Inflammatory macrophage (primary cell): ENCODE measurements at places on chromosomes 2 and 18.

- DNase-seq = no peak
Measured at GRCh38 chr2:67561457-67561965, 164.4 kb downstream of the ETAA1 start.

GRCh38 chr2:46925474-46926351 is 10.1 kb upstream of the MCFD2 start:
- DNase-seq = no peak

GRCh38 chr2:160264308-160264707 is 64.2 kb upstream of the ITGB6 start:
- DNase-seq = peak; percentile 53

DNA sequence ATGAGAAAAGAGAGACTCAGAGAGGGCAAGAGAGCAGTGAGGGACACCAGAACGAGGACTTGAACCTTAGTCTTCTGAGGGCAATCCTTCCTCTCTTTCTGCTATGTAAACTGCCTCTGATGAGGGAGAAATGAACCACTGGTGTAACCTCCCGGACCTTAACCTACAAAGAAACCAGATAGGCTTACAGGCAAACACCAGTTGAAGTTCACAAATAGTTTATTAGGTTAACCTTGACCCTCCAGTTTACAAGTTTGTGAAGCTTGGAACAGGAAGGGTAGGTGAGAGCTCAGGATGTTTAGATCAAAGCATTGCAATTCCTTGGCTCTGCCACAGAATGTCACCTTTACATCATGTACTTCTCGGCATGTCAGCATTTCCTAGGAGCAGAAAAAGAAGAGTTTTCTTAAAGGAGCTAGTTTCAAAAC is 486.4 kb upstream of the SPRED2 start:
- no peak for DNase-seq

DNA sequence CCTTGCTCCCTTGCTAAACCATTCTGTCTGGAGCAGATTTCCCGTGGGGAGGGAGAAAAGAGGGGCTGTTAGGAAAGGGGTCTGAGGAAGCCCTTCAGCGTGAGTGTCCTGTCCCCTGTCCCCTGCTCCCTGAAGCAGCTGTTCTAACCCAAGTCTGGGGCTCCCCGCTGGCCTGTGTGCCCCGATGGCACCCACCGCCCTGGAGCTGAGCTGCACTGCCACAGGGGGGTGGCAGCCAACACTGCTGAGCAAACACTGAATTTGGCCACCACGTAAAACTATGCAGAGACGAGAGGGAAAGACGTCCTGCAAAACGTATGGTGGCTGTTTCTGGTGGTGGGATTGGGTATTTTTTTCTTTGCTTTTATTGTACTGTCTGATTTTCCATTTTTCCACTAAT is 17.9 kb downstream of the KCNG2 start:
- DNase-seq = no peak

DNA sequence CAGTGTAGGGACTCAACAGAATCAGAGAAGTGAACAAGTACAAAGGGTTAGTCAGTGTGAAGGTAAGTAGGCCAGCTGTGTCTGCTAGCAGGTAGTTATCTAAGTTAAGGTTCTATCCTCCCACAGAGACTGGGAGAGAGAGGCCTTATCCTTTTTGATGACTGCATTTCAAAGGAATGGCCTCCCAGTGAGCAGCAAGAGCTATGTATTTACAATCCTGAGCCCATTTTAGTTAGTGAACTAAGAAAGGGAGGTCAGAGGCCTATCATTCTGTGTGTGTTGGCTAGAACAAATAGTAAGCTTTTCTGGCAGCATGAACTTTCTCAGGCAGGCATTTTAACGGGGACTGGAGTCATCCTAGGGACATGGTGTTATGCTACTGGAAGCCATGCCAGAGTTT is 182.9 kb downstream of the VWC2L start:
- no peak for DNase-seq

DNA sequence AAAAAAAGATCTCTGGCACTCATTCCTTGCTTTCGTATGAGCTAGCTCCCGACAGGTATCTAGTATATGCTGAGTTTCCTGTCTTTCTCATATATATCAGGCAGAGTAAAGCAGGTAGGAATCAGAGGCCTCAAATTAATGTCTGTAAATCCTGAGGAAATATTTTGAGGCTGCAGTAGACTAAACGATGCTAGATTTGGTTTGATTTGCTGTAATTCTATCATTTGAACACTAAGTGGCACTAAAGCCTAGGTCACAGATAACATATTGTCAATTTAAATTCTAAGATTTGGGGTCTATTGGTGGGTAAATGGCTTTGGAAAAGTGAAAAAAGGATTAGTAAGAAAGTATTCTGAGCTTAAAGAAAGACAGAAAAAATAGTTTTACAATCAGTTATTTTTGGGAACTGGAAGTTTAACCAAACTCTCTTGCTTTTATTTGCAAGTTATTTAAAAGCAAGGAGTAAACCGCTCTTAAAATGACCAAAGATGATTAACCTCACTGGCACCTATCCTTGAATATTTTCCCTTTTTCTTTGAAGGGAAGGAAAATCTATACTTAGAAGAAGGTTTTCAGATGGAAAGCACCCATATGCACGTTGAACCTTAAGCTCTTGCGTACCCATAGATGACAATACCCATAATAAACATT is 37.6 kb upstream of the SLC4A10 start:
- DNase-seq = no peak

- DNase-seq = no peak
Measured at GRCh38 chr2:240160291-240161086, 20.0 kb upstream of the OTOS start.

- DNase-seq = no peak
Measured at GRCh38 chr2:51723691-51724090, 691.8 kb upstream of the NRXN1 start.

GRCh38 chr2:7338961-7339360 is 421.7 kb downstream of the RNF144A start:
- no peak for DNase-seq

- DNase-seq = no peak
Measured at GRCh38 chr2:46012618-46013240, 284.5 kb upstream of the EPAS1 start.

- no peak for DNase-seq
Measured at GRCh38 chr2:164824872-164825271, 16.8 kb downstream of the COBLL1 start.

- DNase-seq = no peak
Measured at GRCh38 chr2:218645126-218645525, 14.3 kb downstream of the ZNF142 start.

DNA sequence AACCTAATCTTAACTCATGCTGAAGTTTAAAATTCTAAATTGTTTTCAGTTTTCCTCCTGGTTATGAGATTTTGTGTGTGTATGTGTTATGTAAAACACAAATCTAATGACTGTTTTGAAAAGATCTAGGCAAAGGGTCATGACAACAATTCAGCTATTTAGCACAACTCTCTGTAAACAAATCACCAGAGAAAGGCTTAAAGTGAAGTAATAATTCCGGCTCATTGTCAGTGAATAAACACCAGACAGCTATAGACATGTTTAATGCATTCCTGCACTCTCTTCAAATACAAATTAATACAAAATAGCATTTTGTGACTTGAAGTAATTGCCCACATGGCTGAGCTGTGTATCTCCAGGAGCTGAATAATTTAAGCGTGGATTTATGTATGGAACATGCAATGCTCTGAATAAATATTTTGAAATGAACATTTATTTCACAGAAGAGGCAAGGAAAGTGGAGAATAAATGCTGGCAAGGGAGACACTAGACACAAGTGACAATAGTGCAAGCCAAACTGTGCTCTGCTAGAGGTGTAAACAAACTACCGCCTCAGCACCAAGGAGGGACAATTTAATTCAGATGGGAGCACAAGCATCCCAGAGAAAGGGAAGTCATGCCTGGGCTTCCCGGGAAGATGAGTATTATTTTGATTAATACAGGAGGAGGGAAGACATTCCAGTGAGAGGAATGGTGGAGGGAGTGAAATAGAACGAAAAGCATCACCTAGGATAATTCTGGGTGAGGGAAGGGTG is 133.6 kb upstream of the XPO1 start:
- no peak for DNase-seq

DNA sequence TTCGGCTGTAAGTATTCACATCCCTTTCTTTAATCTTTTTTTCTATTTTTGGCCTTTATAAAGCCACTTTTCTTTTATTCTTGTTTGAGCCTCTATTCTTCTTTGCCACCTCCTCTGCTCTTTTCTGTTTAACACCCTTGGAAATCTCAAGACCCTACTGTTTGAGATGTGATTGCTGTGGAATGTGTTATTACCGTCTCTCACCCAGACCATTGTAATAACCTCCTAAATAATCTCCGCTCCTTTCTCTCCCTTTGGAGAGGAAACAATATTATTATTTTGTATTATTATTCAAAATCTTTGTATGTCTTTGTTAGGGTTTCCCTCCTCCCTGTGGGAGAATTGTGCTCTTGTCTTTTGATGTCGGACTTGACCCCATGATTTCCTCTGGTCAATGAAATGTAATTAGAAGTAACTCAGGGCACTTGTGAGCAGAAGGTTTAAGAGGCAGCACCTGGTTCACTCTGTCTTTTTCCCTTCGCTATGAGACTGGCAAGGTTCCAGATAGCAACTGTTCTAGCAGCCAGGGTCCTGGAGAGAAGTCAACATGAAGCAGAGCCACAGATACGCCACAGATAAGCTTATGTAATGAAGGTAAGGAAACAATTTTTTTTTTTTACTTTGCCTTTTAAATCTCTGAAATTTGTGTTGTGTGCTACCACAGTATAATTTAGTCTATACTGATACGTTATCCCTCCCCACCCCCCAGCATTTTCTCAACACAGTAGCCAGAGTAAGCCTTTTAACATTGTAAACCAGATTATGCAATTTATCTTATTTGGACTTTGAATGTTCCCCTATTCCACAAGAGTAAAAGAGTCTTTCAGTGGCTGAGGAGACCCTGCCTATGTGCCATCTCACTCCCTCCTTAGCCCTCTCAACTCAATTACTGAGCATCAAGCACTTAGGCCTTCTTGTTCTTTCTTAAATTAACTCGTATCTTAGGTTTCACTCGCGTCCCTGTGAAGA is 601.2 kb upstream of the ZNF804A start:
- no peak for DNase-seq

DNA sequence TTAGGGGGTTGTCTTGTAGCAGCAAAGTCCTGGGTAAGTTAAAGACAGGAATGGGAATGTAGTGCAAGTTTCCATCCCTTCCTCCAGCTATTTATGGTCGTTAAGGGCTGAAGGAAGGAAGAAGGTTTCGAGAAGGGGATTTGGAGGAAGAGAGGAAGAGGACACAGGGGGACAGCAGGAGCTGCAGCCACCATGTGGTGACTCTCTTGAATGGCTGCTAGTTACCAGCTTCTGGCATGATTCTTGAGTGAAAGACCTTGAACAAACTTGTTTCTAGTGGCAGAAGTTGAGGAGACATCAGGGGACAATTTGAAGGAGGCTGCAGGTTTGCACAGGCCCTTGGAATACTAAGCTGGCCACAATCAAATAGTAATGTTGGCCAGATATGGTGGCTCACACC is 116.6 kb downstream of the MTX2 start:
- no peak for DNase-seq

GRCh38 chr2:68569604-68570003 is 73.8 kb upstream of the PROKR1 start:
- no peak for DNase-seq

GRCh38 chr2:43126817-43127207 is 99.6 kb downstream of the ZFP36L2 start:
- DNase-seq = no peak

- peak; percentile 39 for DNase-seq
Measured at GRCh38 chr2:71798266-71799012, 345.1 kb downstream of the DYSF start.

- DNase-seq = no peak
Measured at GRCh38 chr18:45739268-45739667, 15.3 kb downstream of the SLC14A1 start.

GRCh38 chr2:18745431-18746272 is 156.3 kb upstream of the NT5C1B start:
- DNase-seq = no peak

- no peak for DNase-seq
Measured at GRCh38 chr2:46091004-46091403, 206.2 kb upstream of the EPAS1 start.

- no peak for DNase-seq
Measured at GRCh38 chr2:223221139-223221835, 169.3 kb downstream of the KCNE4 start.

GRCh38 chr2:16130541-16130880 is 190.2 kb downstream of the MYCN start:
- DNase-seq = no peak

GRCh38 chr18:7786569-7786968 is 219.5 kb downstream of the PTPRM start:
- DNase-seq = no peak

GRCh38 chr18:50614838-50615237 is 55.0 kb downstream of the MAPK4 start:
- no peak for DNase-seq

- DNase-seq = peak; percentile 65
Measured at GRCh38 chr2:111702119-111702803, 181.7 kb downstream of the ANAPC1 start.

GRCh38 chr2:25480561-25480960 is 138.8 kb upstream of the DNMT3A start:
- DNase-seq = no peak

DNA sequence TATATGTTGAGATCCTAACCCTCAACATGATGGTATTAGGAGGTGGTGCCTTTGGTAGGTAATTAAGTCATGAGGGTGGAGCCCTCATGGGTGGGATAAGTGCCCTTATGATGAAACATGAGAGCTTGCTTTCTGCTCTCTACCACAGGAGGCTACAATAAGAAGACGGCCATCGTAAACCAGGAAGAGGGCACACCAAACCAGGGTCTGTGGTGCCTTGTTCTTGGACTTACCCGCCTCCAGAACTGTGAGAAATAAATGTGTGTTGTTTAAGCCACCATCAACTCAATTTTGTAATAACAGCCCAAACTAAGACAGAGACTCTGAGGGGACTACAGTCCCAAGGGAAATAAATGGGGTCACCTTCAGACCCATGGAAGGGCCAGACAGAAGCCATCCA is 52.3 kb downstream of the IRS1 start:
- DNase-seq = no peak

- DNase-seq = no peak
Measured at GRCh38 chr18:44229693-44230108, 451.0 kb upstream of the SETBP1 start.

DNA sequence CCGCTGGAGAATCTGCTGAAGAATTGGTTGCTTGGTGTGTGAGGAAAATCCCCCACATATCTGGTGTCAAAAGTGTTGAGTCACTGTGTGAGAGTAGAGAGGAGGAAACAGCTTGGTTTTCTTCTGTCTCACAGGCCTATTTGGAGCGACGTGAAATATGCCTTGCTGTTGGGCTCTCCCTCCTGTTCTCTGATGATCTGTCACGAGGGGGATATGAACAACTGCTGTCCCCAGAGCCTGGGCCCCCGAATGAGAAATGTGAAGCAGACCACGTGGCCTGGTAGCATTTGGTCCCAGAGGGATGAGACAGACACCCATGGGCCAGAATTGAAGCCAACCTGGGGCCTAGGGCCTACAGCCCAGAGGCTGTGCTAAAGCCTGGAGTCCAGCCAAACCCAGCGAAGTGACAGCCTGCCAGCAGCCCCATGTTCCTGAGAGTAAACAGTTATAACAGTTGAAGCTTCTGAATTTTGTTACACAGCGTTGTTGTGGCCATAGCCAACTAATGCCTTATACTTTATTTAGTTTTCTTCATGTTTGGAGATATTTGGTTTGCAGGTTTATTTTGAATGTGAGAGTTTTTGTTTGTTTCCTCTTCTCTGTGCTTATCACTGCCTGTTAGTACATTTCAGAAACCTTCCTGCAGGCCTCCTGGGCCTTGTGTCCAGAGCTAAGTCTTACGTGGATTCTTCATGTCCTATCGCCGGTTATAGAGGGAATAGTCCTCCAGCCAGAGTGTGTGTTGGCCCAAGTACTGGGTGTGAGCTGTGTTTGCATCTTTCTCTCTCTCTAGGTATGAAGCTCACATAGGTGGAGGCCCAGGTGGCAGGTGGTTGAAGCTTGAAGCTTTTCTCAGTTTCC is 18.7 kb upstream of the COLEC12 start:
- DNase-seq = peak; percentile 56
